Daoy (cell line): ENCODE measurements at places on chromosomes 5 and 9. TPM values are rescaled to one million over a fixed set of nuclear protein-coding genes. Genes with fewer than 3 reads are reported as not detected.

DMRT2 gene
- 14.4 and 15.4 TPM in 2 replicates for total RNA-seq

DNA sequence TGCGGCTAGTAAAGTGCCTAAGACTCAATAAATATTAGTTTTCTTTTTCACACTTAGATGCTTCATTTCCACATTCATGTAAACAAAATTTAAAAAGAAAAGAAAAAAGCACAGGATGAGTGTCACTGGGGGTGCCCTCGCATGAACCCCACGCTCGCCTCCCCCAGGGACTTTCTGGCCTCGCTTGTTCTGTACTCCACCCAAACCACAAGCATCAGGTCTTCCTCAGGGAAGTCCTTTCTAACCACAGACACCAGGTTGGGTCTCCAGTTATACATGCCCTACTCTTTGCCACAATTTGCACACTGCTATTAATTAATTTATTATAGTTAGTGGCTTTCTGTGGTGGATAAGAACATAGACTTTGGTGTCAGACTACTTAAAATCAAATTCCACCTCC, 92.4 kb downstream of the RORB start:
- DNase-seq: no peak

SPINK13 gene
- total RNA-seq: not detected in 2 replicates

GRCh38 chr5:64980176-64980575, 211.4 kb downstream of the CWC27 start:
- DNase-seq: no peak

DNA sequence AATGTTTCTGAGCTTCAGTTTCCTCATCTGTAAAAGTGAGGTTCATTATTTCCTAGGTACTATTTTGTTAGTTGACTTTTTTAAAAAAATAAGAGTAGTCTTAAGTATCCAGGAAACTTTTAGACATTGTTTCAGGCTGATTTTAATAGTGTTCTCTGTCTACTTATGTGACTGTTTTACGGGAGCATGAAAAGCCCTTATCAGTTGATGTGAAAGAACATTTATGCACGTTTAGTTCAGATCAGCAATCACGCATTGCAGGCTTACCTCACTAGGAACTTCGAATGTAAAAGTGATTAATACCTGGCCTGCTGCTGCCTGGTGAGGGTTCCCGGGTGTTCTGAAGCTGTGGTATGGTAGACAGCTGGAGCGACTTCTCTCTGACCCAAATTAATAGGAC, 8.1 kb downstream of the SNX18 start:
- no peak for DNase-seq

- DNase-seq: peak; percentile 8
Measured at GRCh38 chr9:16484744-16485143, 385.7 kb downstream of the BNC2 start.

GRCh38 chr9:35164711-35165110, 2.9 kb downstream of the UNC13B start:
- DNase-seq: peak; percentile 54

- no peak for DNase-seq
Measured at GRCh38 chr5:76283670-76284069, 119.4 kb upstream of the IQGAP2 start.

DNA sequence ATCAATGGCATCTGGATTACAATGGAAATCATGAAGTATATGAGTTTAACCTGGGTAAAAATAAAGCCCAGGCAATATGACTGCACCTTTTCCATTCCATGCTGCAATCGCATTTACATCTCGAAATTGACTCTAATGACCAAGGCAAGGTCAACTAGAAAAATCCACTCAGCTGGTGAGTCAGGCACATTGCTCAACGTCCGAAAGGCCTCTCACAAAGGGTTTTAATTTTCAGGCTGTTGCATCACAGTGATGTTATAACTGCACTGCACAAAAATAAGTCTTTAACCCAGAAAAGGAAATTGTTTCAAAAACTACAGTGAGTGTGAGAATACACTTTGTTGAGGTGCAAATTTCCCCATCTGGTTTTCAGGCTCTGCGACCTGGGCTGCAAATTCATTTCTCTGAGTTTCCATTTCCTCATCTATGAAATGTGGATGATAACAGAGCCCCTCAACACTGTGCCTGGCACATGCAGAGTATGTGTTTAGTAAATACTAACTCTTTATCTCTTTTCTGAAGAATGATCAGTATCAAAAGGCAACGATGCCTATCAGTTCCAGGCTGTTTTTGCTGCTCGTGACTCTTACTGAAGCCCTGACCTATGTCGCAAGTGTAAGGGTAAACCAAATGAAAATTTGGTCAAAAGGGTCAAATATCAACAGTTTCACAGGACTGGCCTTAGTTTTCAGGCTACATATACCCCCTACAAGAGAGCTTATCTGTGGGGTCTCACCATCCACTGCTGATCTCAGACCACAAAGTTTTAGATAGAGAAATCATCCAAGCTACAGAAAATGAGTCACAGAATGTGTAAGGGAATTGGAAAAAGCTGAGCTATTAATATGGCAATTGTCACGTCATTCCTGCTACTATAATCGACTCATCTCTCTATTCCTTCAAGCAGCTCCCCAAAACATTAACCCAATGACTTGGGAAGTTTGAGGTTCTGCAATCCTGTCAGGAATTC, 4.1 kb downstream of the NFIL3 start:
- peak; percentile 87 for DNase-seq

HAVCR2 gene
- 0.12 and 0.97 TPM in 2 replicates for total RNA-seq

DNA sequence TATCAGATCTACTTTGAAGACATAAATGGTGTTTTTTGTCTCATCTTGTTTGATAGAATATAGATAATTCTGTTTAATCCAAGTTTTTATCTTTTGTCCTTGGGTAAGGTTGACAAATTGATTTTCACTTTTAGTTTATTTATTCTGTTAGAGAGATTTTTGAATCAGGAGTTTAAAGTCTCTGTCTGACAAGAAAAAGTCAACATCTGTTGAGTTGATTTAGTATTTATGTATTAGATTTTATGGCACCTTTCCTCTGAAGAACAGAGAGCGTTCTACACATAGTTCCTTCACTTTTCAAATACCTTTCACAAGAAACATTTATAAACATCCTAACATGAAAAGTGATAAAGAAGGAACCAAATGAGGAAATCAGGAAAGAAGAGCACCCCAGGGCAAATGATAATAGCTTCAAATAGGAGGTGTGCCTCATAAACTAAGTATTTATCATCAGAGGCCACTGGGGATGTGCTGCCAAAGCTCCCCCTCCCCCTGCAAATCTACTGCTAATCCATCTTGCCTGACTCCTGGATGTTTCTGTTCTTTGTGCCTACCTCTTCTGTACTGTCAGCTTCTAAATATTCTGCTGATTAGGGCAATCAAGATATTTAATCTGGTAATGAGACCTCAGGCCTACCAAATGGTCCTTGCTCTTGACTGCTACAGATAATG, 457.7 kb upstream of the CHD1 start:
- no peak for DNase-seq

- DNase-seq: no peak
Measured at GRCh38 chr9:85349046-85349445, 392.7 kb downstream of the AGTPBP1 start.

THOC3 gene
- 121 and 124 TPM in 2 replicates for total RNA-seq

DNA sequence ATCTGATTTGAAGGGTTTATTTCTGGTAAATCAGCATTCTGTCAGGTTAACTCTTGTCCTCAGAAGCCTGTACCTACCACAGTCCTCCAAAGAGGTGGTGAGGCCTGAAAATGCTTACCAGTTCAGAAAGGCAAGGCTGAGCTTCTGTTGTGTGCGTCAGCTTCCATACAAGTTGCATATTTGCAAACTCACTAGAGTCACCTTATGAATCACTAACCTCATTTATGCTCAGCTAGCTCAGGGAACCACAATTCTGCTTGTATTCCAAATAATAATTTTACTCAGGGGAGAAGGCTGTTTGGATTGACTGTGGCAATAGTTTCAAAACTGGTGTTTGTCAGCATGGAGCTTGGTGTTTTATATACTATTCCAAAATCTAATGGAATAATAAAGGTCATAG, 355.1 kb upstream of the RFX3 start:
- peak; percentile 94 for DNase-seq

- DNase-seq: no peak
Measured at GRCh38 chr9:83988411-83988810, 7.8 kb downstream of the RMI1 start.

GRCh38 chr5:41181691-41182564, 31.4 kb downstream of the C6 start:
- DNase-seq: no peak

GRCh38 chr5:57804007-57804444, 321.4 kb upstream of the ACTBL2 start:
- DNase-seq: peak; percentile 65

- DNase-seq: no peak
Measured at GRCh38 chr9:110911659-110912418, 126.4 kb downstream of the LPAR1 start.

DNA sequence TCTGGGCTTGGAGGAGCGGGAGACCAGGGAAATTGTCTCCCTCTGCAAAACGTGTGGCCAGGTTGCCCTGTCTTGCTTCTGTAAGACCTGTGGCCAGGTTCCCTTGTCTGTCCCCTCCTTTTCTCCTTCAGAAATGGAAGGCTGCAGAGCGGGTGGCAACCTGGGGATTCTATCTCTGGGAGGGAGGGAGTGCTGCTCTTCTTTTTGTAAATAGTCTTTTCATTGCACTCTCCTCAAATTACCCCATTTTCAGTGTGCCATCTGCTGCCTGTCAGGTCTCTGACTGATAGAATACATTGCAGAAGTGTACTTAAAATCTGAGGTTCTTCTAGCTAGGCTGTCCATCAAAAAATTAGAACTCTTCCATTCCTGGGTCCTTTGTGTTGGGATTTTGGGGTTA, 126.0 kb downstream of the GABRB2 start:
- DNase-seq: no peak

DNA sequence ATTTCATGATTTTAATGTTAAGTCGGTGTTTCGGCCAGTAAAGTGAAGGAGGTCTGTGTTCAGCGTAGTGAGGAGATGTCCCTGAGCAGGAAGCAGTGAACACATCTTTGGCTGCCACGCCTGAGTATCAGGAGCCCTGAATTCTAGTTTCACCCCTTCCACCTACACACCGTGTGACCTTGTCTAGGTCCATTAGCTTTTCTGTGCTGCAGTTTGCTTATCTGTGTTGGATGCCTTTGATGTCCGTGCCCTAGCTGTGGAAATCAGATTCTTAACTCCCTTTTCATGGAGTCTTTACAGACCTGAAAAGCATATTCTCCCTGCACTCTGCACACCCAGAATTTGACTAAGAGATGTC, 601 bp downstream of the FBXO38 start:
- peak; percentile 21 for DNase-seq

GRCh38 chr9:34744295-34745221, 34.6 kb upstream of the CCL21 start:
- DNase-seq: peak; percentile 73

GRCh38 chr5:66248874-66249273, 104.8 kb downstream of the SREK1 start:
- DNase-seq: no peak

OR1N2 gene
- not detected in 2 replicates for total RNA-seq

- peak; percentile 51 for DNase-seq
Measured at GRCh38 chr9:123399803-123400378, 43.9 kb downstream of the CRB2 start.

ANKRD20A1 gene
- total RNA-seq: 0.15 and 1.3 TPM in 2 replicates

DNA sequence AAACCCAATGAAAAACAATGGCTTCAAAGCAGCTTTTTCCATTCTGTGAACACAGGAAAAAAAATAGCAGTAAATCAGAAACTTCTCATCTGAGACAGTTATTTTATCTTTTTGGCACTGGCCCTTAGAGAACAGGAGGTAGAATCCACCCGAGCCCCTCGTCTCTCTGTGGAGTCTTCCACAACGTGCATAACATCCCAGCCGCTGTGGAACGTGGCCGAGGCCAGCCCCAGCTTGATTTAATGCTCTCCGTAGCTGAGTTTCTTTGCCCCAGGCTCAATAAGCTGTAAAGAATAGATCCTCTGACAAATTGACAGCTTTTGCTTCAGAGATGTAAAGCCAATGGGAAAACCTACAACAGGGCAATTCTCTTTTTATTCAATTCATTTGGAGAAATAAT, 107.9 kb upstream of the DAP start:
- DNase-seq: no peak

SOWAHA gene
- total RNA-seq: 0.42 TPM in 1 of 2 replicates, not detected in the other

GRCh38 chr9:98255061-98255577, 330 bp downstream of the TBC1D2 start:
- DNase-seq: peak; percentile 66

GRCh38 chr5:95600557-95600956, 19.3 kb upstream of the GPR150 start:
- DNase-seq: no peak

CERCAM gene
- 16.6 and 22.0 TPM in 2 replicates for total RNA-seq

GRCh38 chr5:84299959-84300358, 84.7 kb downstream of the EDIL3 start:
- DNase-seq: no peak

DRD1 gene
- total RNA-seq: 0.06 TPM in 2 replicates

GRCh38 chr5:16685069-16685468, 68.3 kb upstream of the RETREG1 start:
- DNase-seq: no peak

DNA sequence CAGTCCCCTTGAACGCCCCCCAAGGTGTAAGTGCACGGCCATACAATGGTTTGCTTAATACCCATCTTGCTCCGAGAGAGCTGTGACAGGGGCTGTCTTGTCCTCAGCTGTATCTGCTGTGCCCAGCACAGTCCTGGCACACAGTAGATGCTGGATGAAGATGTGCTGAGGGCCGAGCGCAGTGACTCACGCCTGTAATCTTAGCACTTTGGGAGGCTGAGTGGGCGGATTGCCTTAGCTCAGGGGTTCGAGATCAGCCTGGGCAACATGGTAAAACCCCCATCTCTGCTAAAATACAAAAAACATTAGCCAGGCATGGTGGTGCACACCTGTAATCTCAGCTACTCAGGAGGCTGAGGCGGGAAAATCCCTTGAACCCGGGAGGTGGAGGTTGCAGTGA, 53.6 kb downstream of the C9orf50 start:
- DNase-seq: no peak

DPP7 gene
- total RNA-seq: 23.0 and 35.4 TPM in 2 replicates

DNA sequence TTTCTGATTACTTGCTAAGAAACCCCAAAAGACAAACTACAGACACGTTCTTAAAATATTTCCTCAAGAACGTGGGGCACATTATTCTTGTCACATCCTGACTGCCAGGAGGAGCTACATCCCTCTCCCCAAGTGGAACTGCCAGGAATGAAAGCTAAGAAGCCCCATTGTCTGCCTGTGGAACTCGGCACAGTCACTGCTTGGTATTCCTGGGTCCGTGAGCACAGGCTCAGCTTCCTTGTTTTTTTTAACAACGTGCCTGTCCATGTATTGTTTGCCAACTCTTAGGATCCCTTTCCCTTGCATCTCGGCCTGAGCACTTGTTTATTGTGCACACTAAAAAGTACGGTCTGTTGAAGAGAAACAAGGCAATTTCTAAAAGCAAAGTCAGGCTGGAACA, 47.0 kb upstream of the SELENOP start:
- DNase-seq: no peak

DNA sequence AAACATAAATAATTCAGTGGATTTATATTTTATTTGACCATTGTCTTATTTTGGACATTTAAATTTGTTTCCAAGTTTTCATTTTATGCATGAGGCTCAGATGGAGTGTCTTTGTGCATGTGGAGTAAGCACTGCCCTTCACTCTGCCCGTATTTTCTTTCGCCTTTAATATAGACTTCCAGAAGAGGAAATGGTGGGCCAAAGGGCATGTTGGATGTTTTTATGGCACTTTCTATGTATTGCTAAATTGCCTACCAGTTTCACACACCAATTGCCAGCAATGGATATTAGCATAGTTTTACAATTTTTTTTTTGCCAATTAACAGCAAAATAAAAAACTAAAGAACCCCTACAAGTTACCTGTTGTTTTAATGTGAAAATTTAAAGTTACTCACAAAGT, 38.4 kb downstream of the ZSWIM6 start:
- no peak for DNase-seq

SEMA4D gene
- 2.3 and 4.5 TPM in 2 replicates for total RNA-seq

FOXI1 gene
- not detected in 2 replicates for total RNA-seq
